Temporal lobe (tissue), 4 donors: ENCODE measurements at places on chromosomes 6 and 20. TPM values are rescaled to one million over a fixed set of nuclear protein-coding genes. Genes with fewer than 3 reads are reported as not detected.

EDN3 gene
- total RNA-seq = 2.2 TPM

HLA-DOB gene
- total RNA-seq = not detected

EYA4 gene
- total RNA-seq = 0.25 TPM

BHLHE23 gene
- 0.25 TPM for total RNA-seq

PTCRA gene
- total RNA-seq = not detected

OVOL2 gene
- total RNA-seq = 1.5 TPM

PNLDC1 gene
- total RNA-seq = not detected

KIZ gene
- 7.4 TPM for total RNA-seq

PLCB4 gene
- total RNA-seq = 13.3 TPM

RIPPLY2 gene
- total RNA-seq = 8.1 TPM

HAO1 gene
- not detected for total RNA-seq

ATAT1 gene
- total RNA-seq = 60.2 TPM

RNF182 gene
- 32.2 TPM for total RNA-seq

AIF1 gene
- 5.7 TPM for total RNA-seq

C6orf141 gene
- total RNA-seq = 0.74 TPM

BTN1A1 gene
- total RNA-seq = not detected

RGS17 gene
- total RNA-seq = 81.4 TPM

CDH4 gene
- total RNA-seq = 25.6 TPM

EYS gene
- 2.0 TPM for total RNA-seq

OR2H2 gene
- total RNA-seq = not detected

ESF1 gene
- 14.0 TPM for total RNA-seq

SLC17A9 gene
- under 0.01 TPM for total RNA-seq

PACRG gene
- 5.4 TPM for total RNA-seq

TIAM2 gene
- total RNA-seq = 113 TPM

PGBD1 gene
- 15.5 TPM for total RNA-seq

CCN6 gene
- not detected for total RNA-seq

ALDH8A1 gene
- total RNA-seq = 0.74 TPM

ADGRF5 gene
- total RNA-seq = 7.9 TPM

GPLD1 gene
- total RNA-seq = 8.9 TPM

SLC22A2 gene
- 0.74 TPM for total RNA-seq
